ENCODE measurements at places on chromosomes 16 and 17.

DNA sequence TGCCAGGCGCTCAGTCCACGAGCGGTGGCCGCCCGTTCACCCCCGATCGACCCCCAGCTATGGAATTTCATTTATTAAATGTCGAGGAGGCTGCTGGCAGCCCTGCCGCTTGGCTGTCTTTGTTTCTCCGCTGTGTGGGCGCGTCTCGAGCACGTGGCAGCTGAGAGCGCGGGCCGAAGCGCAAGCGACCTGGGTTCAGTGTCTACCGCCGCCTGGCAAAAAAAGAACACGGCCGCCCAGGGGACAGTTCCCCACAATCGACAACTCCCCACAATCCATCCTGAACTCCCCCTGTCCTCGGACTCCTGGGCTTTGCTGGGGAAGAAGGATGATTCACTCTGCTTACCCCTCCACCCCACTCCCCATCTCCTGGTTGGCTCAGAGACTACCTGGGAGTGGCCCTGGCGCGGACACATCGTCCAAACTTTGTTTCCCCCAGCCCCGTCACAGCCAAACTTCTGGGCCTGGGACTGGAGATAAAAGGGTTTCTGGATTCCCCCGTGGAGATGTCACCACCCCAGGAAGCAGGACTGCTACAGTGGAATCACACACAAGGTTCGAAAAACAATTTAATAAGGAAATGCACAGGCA lies 1.7 kb upstream of the ANKRD13B start:
- no peak for DNase-seq

DNA sequence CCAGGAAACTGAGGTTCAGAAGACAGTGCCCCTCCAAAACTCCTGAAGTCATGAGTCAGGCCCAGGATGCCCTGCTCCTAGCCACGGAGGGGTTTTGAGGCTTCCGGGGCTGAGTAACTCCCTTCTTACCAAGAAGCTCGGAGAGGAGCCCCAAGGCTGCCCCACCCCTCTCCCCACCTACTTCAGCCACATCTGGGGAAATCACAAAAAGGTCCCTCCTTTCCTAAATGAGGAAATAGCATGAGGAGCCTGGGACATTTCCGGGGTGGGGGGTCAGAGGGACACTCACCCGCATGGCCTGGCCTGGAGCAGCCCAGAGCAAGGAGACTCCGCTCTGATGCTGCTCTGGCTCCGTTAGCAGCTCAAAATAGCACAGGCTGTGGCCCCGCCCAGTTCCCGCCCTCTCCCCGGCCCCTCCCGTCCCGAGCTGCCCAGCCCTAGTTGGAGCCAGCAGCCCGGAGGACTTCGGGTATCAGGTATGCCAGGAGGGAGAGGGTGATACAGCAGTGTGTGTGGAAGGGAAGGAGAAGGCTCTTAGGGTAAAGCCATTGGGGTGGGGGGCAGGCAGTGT lies 40.1 kb downstream of the MYO18A start:
- peak; percentile 70 for DNase-seq

- DNase-seq: no peak
Measured at GRCh38 chr16:85428899-85429775, 184.0 kb upstream of the GSE1 start.

DNA sequence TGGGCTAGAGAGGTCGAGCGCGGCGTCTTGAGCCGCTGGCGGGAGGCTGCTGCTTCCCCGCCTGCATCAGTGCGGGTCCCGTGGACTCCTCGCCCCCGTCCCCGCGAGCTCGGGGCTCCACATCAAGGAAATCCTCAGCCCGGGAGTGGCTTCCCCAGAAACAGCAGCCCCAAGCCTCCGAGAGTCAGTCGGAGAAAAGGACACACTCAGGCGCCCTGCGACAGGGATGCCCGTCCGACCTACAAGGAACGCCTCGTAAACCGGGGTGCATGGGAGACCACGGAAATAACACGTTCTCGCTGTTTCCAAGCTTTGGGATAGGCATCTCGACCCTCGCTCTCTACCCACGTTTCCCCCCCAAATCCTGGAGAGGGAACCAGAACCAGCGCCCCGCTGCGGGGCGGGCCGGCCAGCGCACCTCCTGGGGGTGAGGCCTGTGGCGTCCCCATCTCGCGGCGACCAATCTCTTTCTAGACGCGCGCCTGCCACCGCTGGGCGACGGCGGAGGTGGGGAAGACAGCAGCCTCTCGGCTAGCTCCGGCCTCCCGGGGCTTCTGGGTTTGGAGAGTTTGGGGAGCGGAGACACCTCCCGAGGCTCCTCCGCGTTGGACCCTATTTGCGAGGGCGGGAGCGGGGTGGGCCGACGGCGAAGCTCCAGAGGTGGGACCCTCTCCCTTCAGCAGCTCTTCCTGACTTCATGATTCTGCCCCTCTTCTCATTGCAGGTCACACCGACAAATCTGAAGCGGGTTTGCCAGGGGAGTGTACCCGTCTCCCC lies 759 bp upstream of the TP53I13 start:
- peak; percentile 81 for DNase-seq

DNA sequence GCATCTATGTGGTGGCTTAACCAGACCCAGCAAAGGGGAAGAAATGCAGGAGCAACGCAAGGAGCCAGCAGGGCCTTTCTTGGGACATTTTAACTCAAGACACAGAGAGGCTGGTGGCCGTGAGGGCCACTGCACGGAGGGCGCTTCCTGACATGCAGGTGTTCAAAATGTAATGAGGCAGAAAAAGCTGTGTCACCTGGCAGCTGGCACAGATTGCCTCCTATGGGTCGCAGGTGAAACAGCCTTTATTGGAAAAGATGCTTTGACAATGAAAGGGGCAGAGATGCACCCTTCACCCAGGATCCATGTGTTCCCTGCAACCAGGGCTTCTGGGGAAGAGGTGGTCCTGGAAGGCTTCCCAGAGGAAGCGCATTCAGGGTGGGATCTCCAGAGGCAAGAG lies 219.3 kb downstream of the XYLT1 start:
- no peak for DNase-seq

DNA sequence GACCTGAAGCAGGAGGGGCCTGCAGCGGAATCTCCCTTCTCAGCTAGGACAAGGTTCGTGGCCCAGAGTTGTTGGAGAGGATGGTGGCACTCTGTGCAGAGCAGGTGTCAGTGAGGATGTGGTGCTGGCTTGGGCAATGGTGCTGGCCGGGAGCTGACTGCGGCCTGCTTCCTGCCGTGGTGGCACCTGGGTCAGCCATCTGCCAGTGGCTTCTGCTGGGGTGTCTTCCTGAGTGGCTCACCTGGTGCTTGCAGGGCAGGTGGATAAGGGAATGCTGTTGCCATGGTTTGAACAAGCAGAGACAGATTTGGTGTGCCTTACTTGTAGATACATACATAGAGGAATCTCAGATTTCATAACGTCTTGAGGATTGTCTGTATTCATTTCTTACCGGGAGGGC lies 69.6 kb downstream of the SEC14L1 start:
- no peak for DNase-seq

- no peak for DNase-seq
Measured at GRCh38 chr17:59345476-59345875, 14.0 kb downstream of the YPEL2 start.

All from GM12892 (cell line).